Daoy (cell line): ENCODE measurements at places on chromosomes 4 and X. TPM values are rescaled to one million over a fixed set of nuclear protein-coding genes. Genes with fewer than 3 reads are reported as not detected.

PPEF1 gene
- 0.03 and 0.80 TPM in 2 replicates for total RNA-seq

GPR78 gene
- not detected in 2 replicates for total RNA-seq

ATP8A1 gene
- 0.98 and 1.7 TPM in 2 replicates for total RNA-seq

NEUROG2 gene
- 0.06 TPM in 1 of 2 replicates, not detected in the other for total RNA-seq

EPGN gene
- 1.3 TPM in 1 of 2 replicates, not detected in the other for total RNA-seq

SLC2A9 gene
- total RNA-seq: 1.2 TPM in 1 of 2 replicates, not detected in the other

AR gene
- 0.06 and 0.29 TPM in 2 replicates for total RNA-seq

INPP4B gene
- 6.9 and 9.3 TPM in 2 replicates for total RNA-seq

BMPR1B gene
- 1.7 and 2.0 TPM in 2 replicates for total RNA-seq

RTL9 gene
- total RNA-seq: not detected in 2 replicates

PRPS2 gene
- total RNA-seq: 38.6 and 45.5 TPM in 2 replicates

SLC4A4 gene
- 1.2 and 2.6 TPM in 2 replicates for total RNA-seq

NUP62CL gene
- 2.2 and 2.9 TPM in 2 replicates for total RNA-seq

STAP1 gene
- not detected in 2 replicates for total RNA-seq

OPHN1 gene
- total RNA-seq: 2.6 and 3.1 TPM in 2 replicates
